ENCODE measurements at places on chromosomes 3 and 15.

GRCh38 chr3:195241592-195242355 lies 29.2 kb downstream of the XXYLT1 start:
- DNase-seq, result no peak

GRCh38 chr3:107966276-107966675 lies 124.6 kb downstream of the CD47 start:
- no peak for DNase-seq

- DNase-seq, result no peak
These were observed 136.4 kb downstream of the B3GALNT1 start for GRCh38 chr3:160968761-160969160.

DNA sequence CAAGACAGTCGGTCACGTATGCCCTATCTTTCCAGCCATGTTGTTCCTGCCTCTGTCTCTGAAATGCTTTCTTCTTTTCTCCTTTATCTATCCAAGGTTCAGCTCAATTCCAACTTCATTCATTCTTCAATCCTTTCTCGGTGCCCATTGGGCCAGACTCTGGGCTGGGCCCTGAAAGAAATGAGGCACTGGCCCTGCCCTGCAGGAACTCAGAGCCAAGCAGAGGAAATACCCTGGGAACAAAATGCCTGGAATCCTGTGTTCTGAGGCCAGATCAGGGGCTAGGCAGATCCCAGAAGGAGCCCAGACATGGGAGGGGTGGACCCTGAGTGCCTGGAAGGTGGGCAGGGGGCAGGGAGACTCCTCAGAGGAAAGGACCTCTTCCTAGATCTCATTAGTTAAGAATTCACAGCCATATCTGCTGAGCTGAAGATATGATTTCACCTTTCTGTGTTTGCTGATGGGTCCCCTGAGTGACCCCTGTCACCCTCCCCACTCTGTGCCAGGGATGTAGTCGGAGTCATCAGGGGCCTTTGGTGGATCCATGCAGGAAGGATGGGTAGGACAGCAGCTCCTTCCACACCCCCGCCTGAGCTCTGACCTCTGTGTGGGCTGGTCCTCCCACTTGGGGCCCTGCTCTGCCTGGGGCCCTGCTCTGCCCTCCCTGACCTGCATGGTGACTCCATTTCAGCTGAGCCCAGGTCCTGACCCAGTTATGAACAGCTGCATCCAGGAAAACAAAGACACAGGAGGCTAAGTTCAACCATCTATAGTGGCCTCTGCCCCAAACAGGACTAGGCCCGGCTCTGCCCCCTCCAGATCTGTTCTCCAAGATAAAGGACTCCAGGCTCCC lies 5.3 kb upstream of the DAPK2 start:
- no peak for DNase-seq

GRCh38 chr15:90047956-90048575 lies 46.9 kb downstream of the ZNF710 start:
- DNase-seq, result no peak

GRCh38 chr15:33888176-33888575 lies 80.1 kb upstream of the CHRM5 start:
- DNase-seq, result no peak

DNA sequence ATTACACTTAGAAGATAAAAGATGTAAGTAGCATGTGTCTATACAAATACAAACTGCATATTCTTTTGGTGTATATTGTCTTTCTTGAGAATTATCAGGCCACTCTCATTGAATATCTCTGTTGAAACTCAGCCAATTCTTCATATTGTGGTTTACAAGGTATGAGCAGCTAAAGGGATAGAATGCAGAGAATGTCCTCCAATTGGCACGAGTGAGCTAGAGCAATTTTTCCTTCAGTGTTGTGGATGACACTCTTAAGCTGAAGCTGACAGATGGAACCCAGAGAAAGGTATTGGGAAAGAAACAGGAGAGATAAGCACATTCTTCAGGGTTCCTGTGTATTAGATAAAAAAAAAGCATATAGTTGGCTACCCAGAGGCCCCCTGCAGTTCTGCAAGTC lies 453.1 kb downstream of the EPHA3 start:
- no peak for DNase-seq

DNA sequence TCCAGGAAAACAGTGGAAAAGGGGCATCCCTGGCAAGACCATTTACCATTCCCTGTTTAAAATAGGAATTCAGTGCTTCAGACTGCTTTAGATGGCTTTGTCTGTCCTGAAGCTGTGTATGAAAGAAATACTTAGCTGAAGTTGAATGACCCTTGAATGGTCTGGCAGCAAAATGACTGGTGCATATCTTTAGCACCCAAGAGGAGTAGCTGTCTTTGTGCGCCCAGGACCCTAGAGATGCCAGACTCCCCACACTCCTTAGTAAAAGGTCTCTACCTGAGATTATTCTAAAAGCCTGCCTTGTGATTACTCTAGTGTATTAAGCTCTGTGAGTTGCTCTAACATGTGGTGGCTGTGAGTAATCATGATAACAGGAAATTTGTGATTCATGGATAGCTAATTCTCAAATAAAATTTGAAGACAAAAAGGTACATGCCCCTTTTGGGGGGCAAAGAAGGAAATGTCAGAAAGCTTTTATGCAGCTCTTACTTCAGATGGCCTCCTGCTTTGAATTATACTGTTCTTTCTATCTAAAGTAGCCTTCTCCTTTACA lies 3.2 kb downstream of the MAPKBP1 start:
- no peak for DNase-seq

DNA sequence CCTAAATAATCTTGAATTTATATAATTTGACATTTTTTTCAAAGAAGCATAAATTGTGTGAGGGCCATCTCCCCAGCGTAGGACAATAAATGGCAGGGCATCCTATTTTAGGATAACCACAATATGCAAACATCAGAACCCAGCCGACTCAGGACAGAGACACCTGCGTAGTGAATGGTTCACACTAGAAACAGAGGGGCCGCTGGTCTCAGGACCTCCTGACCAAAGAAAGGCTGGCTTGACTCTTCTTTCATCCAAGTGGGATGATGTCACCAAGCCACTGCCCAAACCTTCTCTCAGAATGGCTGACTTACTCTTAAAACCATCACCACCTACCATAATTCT lies 162.1 kb downstream of the FOXP1 start:
- no peak for DNase-seq

GRCh38 chr15:63466378-63467192 lies 37.8 kb upstream of the USP3 start:
- no peak for DNase-seq

DNA sequence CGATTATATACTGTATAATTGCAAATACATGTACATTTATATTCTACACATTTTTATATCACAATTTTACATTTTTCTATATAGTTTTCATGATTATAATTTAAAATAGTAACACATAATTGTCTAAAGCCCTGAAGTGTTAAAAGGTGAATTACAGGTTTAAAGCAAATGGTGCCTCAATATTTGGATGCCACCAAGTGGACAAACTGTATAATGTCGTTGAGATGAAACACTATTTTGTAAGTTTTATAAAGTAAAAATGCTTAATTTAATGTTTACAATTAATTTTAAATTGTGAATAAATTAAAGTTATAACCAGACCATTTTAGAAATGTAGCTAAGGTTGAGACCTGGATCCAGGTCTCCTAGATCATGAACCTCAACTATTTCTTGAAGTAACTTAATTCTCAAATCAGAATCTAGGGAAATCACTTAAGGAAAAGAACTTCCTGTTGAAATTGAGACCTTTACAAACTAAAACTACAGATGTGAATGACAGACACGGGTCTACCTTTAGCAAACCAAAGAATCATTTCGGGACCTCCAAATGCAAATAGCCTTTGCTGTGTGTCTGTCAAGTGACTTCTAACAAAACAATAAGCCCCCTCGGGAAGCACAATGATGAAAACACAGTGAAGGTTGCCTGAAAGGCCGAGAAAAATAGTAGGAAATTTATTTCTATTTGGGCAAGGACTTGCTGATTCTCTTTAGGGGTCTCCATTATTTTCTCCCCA lies 37.8 kb downstream of the EHHADH start:
- no peak for DNase-seq

- DNase-seq, result no peak
These were observed 289.2 kb downstream of the ROBO2 start for GRCh38 chr3:77329116-77329515.

GRCh38 chr3:55816794-55817576 lies 329.9 kb upstream of the WNT5A start:
- DNase-seq, result no peak

- no peak for DNase-seq
These were observed 461 bp downstream of the SECISBP2L start for GRCh38 chr15:49045751-49046219.

- DNase-seq, result no peak
These were observed 833.9 kb downstream of the TUSC7 start for GRCh38 chr3:117543521-117543920.

- no peak for DNase-seq
These were observed 197.1 kb downstream of the EPHB1 start for GRCh38 chr3:134992180-134992579.

GRCh38 chr15:68418611-68419161 lies 13.3 kb downstream of the ITGA11 start:
- no peak for DNase-seq

- no peak for DNase-seq
These were observed 31.1 kb downstream of the TPM1 start for GRCh38 chr15:63073497-63074172.

DNA sequence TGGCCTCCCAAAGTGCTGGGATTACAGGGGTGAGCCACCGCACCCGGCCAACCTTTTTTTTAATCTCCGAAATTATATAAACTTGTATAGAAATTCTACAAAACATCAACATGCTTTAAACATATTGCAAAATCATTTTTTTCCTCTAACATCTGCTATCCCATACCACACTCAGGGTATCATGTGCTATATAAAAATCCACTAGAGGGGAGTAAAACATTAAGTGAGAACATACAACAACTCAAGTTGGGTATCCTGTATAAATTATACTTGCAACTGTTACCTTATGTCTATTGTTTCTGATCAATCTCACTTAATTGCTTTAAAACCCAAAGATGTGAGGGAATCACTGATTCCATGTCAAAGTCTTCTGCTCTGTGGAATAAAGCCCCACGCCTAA lies 71.9 kb upstream of the FBN1 start:
- no peak for DNase-seq

GRCh38 chr15:65028338-65028737 lies 1.1 kb downstream of the MTFMT start:
- no peak for DNase-seq

GRCh38 chr3:154247806-154248415 lies 76.4 kb downstream of the DHX36 start:
- DNase-seq, result no peak

DNA sequence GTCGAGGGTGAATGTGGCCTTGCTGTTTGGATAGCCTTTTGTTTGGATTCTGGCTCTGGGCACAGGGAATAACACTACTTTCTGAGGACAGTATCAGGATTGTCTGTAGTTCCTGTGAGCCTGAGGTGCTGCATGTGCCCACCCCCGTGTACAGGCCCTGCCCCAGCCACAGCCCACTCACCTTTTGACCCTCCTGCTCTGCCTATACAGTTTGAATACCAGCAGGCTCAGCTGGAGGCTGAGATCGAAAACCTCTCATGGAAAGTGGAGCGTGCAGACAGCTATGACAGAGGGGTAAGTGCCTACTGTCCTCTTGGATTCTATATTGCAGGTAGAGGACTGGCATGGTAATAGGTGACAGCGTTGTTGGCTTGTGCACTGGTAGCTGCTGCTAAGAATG lies 7.4 kb upstream of the P4HTM start:
- DNase-seq, result no peak

GRCh38 chr3:134610432-134611385 lies 40.1 kb downstream of the KY start:
- DNase-seq, result no peak

DNA sequence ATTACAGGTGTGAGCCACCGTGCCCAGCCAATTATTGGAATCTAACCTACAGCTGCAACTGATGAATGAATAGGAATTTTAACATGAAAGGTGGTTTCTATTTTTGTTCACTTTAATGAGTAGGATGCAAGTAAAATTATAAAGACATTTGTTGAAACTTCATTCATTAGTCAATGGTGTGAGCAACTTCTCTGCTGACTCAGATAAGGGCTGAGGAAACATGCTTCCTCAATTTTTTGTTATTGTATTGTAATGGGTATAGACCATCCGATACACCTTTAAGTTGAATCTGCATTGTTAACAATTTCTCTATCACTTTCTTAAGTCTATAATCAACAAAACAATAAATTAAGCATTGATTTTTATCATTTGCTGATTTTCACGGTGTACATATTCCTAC lies 127.8 kb downstream of the STAG1 start:
- DNase-seq, result no peak

GRCh38 chr15:66923438-66923881 lies 141.9 kb upstream of the SMAD3 start:
- no peak for DNase-seq

GRCh38 chr3:60140160-60140559 lies 1090.3 kb upstream of the CFAP20DC start:
- no peak for DNase-seq

DNA sequence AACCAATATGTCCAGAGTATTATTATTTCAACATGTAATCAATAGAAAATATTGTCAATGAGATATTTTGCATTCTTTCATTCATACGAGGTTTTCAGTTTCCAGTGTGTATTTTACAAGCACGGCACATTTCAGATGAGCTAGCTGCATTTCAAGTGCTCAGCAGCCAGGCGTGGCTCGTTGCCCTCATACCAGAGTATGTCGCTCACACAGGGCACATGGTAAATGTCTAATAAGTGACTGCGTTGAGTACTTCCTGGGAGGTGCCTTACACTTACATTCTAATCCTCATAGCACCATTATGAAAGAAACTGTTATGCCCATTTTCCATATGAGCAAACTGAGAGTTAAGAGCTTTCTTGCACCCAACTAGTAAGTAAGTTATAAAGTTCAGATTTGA lies 47.4 kb downstream of the TMEM266 start:
- no peak for DNase-seq

DNA sequence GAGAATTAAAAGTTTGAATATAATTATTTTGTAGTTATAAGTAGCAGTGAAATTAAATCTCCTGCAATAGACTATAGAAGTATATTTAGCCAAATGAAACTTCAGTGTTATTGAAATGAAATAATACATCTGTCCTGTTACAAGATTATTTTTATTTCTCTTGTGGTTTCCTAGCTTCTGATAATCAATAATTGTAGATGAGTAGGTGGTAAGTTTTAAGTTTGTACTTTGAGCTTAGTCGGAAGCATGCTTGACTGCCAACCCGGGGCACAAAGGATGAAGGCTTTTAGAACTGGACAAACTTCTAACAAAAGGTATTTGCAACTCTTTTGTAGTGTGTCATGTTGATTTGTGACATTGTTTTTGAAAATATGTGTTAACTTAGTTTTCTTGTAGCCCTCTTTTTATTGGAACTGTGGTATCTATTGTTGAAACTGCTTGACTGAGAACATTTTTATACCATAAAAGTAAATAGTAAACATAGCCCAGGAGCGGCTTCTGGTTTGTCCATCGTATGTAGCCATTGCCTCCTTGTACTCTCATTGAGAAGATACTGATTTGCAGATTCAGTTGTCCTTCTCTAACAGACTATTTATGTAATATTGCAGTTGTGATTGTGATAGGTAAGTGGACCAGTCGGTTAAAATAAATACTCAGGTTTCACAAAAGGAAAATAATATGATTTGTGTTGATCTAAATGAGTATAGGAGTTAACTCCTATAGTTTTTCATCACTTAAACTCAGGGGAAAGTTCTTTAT lies 2.9 kb downstream of the CTNNB1 start:
- no peak for DNase-seq

GRCh38 chr3:17655743-17656142 lies 86.7 kb downstream of the TBC1D5 start:
- no peak for DNase-seq

All from stimulated activated CD8-positive, alpha-beta memory T cell treated with anti-CD3 and anti-CD28 coated beads, Interleukin-12 subunit alpha, Interleukin-12 subunit beta, amount 100 ng/mL, for 4 hours (primary cell).